ENCODE measurements at places on chromosomes 12 and 14. TPM values are rescaled to one million over a fixed set of nuclear protein-coding genes. Genes with fewer than 3 reads are reported as not detected.

The INHBE gene
- total RNA-seq = 0.22 TPM

The SNAPC1 gene
- total RNA-seq = 11.0 TPM

The RNF212B gene
- not detected for total RNA-seq

The KCTD10 gene
- total RNA-seq = 48.3 TPM

- no peak for DNase-seq
Measured at GRCh38 chr12:50613463-50613862, 108.7 kb downstream of the DIP2B start.

DNA sequence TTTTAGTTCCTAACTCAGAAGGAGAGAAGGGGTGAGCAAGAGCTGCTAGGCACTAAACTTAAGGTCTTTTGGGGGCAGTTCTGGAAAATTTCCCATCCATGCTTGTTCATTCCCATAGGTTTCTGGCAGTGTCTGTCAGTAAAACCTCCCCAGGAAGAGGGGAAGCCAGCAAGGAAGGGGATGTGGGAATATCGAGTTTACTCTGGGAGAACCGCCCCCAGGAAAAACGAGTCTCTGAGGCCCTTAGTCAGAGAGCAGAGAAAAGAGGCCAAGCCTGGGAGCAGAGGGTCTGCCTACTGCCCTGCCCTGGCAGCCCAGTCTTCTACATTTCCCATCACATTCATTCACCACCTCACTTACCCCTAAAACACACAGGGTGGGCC lies 55.9 kb downstream of the TMCC3 start:
- no peak for DNase-seq

All from activated T-helper 1 cell treated with anti-CD3 and anti-CD28 coated beads, Interleukin-12 subunit alpha, Interleukin-12 subunit beta, Interleukin-2, Interleukin-4 antibody, amounts not matched to agents 30 ng/mL and 10 ng/mL and 1 ng/mL, durations not matched to agents 14 hours and 24 hours and 36 hours (primary cell).